Activated T-cell treated with anti-CD3 and anti-CD28 coated beads, Interleukin-2, amount 50 U/mL, for 48 hours (primary cell): ENCODE measurements at places on chromosomes 6 and 20.

DNA sequence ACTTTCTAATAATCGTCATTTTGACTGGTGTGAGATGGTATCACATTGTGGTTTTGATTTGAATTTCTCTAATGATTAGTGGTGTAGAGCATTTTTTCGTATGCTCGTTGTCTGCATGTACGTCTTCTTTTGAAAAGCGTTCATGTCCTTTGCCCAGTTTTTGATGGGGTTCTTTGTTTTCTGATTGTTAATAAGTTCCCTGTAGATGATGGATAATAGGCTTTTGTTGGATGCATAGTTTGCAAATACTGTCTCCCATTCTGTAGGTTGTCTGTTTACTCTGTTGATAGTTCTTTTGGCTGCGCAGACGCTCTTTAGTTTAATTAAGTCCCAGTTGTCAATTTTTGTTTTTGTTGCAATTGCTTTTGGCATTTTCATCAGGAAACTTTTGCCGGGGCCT, 32.3 kb upstream of the XRN2 start:
- no peak for DNase-seq

DNA sequence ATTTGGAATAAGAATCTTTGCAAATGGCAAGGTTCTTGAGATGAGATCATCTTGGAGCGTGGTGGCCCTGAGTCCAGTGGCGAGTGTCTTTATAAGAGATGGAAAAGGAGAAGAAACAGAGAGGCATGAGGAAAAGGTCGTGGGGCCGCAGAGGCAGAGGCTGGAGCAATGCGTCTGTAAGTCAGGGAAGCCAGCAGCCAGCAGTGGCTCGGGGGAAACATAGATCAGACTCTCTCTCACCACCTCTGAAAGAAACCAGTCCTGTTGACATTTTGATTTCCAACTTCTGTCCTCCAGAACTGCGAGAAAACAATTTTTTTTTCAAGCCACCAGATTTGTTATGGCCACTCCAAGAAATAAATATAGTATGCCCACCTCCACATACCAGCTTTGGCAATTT, 226.6 kb downstream of the TFAP2C start:
- DNase-seq, result no peak

GRCh38 chr6:158043008-158043407, 61.3 kb downstream of the SYNJ2 start:
- DNase-seq, result no peak

- no peak for DNase-seq
Observed at GRCh38 chr6:89862698-89863097, 31.6 kb upstream of the GJA10 start.

DNA sequence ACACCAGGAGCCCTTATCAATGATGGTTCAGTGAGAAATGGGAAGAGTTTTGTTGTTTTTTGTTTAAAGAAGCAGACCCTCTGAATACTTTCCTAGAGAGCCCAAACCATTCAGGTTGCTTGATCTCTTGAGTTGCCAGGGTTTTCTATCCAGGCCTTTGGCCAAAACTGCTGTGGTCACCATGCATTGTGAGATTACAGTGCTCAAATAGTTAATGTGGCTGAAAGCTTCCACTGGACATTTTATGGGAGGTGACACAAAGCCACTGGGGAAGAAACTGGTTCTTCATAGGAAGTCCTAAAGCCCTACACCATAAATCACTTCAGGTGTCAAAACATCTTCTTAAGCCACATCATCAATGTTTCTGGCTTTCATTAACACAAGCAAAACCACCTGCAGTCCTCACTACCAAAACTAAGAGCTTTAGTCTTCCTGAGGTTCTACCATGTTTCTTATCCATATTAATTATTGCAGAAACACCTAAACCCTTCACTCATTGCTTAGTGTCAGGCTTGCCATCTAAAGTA, 101.6 kb downstream of the IBTK start:
- DNase-seq, result no peak

DNA sequence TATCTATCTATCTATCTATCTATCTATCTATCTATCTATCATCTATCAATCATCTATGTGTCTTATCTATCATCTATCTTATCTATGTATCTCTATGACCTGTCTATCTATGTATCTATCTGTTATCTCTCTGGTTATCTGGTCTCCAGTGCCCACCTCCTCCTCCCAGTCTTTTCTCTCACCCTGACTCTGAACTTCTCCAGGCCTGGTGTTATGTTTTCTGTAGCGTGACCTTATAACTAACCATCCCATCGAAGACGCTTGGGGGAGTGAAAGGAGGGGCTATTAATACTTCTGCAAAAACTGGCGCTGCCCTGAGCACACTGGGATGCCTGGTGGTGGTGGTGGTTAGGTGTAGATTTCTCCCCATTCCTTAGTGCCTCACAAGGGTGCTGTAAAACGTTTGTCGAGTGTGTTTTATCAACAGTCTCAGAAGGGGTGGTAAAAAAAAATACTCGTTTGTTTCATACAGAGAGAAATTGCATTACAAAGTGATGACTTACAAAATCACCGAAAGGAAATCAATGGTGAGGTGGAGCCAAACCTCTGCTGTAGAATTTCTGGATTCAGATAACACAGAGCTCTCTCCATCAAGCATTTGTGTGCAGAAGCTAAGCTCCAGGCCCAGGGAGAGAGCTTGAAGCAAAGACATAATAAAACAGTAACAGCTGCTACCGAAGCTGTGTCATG, 156.2 kb downstream of the BCAS1 start:
- DNase-seq, result no peak

- no peak for DNase-seq
Observed at GRCh38 chr20:46621492-46621891, 29.8 kb downstream of the SLC13A3 start.

GRCh38 chr6:15526212-15526701, 136.6 kb downstream of the DTNBP1 start:
- peak; percentile 19 for DNase-seq

DNA sequence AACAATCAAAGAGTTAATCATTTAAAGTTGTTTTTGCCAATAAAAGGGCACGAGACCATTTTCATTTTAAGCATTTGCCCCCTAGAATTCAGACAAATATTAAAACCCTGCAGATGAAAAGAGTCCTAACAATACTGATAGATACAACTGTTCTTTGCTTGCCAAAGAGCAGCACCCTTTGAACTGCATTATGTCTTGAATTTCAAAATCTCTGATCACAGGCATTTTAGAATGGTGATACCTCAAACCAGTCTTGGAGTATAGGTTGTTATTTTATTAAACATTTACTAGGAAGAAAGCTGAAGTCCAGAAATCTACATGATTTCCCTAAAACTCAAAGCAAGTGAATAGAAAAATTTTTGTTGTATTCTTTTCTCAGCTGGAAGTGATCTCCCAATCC, 108.7 kb downstream of the KIF13A start:
- no peak for DNase-seq

DNA sequence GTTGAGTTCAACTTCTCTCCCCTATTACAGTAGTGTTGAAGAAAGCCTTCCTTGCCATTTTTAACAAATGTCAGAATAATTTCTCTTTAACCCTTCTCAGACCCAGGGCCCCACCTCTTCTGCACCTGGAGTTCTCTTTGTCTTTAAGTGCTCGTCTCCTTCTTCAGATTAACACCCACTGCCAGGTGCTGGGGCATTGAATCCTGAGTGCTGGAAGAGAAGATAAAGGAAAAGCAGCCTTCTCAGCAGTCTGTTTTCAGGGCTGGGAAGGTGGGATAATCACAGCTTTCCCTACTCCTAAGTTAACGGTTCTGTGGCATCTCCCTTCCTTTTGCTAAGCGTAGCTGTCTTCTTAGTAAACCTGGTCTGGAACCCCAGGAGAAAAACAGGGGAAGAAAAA, 114.6 kb upstream of the TAB2 start:
- DNase-seq, result no peak

GRCh38 chr20:48578397-48579098, 249.3 kb downstream of the PREX1 start:
- DNase-seq, result no peak

DNA sequence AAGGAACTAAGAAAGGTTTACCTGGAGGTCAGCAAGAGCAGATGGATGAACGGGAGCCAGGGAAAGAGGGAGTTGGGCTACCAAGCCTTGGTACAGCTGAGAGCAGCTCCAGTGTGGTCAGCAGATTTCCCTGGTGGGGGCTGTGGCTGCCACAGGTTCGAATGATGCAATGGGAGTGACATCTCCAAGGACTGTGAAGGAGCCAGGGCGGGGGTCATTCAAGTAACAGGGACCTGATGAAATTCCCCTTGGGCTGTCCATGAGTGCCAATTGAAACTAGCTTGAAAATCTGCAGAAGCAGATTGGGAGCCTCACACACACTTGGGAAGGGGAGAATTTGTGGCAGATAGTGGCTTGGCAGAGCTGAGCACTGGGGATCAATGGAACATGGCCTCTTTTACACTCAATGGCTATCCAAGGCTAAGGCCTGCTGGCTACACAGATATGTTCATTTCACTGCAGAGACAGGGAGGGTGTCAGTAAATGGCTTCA, 247.0 kb upstream of the ECI2 start:
- DNase-seq, result no peak

- DNase-seq, result no peak
Observed at GRCh38 chr6:86723729-86724128, 213.6 kb upstream of the HTR1E start.

DNA sequence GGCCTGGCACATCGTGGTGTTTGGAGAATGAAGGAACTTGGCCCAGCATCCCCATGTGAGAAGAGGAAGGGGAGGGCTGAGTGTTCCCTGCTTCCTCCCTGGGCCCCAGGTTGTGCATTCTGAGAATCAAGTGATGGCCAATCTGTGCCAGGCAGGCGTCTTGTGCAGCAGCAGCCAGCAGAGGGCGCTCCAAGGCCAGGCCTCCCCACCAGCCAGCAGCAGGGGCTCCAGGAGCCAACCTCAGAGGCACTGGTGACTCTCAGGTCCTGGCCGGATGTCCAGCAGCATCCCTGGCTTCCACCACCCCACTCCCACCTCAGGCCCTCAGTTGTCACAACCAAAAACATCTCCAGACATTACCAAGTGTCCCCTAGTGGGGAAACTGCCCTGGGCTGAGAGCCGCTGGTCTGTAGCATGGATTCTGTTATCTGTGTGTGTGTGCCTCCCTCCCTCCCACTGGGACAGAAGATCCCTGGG, 192.0 kb downstream of the PREX1 start:
- DNase-seq, result peak; percentile 78

- no peak for DNase-seq
Observed at GRCh38 chr20:4457566-4458543, 263.9 kb upstream of the PRND start.

DNA sequence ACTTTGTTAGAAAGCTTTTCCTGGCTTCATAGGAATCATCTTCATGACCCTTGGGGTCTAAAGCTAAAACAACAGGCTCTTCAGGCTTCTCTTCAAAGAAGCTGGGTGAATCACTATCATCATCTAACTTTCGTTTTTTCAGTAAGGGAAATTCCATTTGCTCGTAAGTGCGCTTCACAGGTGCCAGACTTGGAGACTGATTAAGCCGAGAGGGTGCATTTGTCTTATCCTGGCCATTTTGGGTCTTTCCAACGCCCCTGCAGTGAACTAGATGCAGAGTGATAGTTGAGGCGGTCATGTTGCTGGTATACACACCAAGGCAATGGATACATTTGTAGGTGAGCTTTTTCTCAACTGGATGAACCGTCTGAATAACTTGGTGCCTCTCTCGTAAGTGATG, 38.8 kb downstream of the ADNP start:
- DNase-seq, result peak; percentile 22
